ENCODE measurements at places on chromosomes 1 and 21.

DNA sequence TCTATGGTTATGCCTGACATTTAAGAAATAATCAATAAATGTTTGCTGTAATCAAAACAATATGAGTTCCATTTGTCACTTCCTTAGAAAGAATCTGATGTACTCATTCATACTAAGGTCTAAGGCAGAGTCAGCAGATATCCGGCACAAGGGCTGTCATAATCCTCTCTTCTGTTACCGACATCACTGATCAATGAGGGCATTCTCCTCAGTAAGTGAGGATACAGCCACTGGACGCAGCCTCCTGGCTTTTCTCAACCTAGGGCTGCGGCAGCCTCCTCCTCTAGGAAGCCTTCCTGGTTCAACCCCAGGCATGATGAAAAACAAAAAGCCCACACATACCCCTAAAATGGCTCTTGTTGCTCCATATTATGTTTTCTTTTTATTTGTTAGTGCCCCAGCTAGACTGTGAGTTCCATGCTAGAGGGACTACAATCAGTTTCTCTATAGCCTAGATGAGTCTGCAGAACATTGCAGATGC, 40.7 kb upstream of the TENT5C start:
- no peak for DNase-seq

DNA sequence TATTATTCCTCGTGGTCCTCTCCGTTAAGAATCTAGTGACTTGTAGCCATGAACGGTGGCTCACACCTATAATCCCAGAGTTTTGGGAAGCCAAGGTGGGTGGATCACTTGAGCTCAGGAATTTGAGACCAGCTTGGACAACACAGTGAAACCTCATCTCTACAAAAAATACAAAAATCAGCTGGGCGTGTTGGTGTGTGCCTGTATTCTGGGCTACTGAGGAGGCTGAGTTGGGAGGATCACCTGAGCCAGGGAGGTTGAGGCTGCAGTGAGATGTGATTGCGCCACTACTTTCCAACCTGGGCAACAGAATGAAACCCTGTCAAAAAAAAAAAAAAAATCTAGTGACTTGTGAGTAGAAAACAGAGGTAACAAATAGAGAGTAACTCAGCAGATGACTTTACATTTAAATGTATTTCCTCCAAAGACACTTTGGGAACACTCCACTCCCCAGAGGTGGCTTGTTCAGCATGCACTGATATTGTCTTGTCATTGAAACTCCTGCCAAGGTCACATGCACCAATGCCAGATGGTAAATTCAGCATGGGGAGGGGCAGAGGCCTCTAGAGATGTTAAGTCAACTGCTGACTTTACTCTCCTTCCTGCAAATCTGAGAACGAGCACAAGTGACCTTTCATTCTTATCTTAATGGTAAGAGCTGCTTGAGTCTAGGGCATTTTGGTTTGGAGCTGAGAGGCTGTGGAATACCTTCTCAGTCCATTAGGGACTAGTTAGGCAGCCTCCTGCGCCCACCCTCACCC, 24.9 kb downstream of the CCDC185 start:
- DNase-seq, result no peak

DNA sequence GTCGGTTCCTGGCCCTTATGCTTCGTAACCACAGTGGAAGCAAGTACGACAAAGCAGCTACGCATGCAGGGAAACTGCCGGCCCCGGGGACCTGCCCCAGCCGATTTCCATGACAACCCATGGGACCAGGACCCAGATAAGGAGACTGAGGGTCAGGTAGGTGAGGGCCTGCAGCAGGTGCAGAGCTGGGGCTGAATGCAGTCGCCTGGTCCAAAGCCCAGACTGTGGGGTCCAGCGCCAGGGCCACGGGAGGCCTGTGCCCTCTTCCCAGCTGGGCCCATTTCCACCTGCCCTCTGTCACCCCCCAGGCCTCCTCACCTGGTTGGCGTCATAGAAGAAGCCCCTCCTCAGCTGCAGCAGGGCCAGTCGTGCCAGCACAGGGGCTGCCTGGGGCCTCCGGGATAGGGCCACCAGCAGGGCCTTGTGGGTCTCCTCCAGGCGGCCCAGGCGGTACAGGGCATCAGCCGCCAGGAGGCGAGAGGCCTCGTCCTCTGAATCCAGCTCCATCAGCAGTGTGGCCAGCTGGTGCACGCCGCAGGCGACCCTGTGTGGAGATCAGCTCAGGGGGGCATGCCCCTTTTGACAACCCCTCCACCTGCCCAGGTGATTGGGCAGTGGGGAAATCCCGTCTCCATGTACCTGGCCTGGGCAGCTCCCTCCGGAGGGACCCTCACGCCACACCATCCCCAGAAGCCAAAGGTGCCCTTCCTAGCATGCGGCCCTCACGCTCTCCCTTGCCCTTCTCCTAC, 14.2 kb downstream of the TTC34 start:
- DNase-seq, result no peak

- no peak for DNase-seq
These were observed 7.3 kb upstream of the APCS start for GRCh38 chr1:159580340-159580739.

GRCh38 chr1:22250724-22251123, 107.8 kb upstream of the WNT4 start:
- no peak for DNase-seq

DNA sequence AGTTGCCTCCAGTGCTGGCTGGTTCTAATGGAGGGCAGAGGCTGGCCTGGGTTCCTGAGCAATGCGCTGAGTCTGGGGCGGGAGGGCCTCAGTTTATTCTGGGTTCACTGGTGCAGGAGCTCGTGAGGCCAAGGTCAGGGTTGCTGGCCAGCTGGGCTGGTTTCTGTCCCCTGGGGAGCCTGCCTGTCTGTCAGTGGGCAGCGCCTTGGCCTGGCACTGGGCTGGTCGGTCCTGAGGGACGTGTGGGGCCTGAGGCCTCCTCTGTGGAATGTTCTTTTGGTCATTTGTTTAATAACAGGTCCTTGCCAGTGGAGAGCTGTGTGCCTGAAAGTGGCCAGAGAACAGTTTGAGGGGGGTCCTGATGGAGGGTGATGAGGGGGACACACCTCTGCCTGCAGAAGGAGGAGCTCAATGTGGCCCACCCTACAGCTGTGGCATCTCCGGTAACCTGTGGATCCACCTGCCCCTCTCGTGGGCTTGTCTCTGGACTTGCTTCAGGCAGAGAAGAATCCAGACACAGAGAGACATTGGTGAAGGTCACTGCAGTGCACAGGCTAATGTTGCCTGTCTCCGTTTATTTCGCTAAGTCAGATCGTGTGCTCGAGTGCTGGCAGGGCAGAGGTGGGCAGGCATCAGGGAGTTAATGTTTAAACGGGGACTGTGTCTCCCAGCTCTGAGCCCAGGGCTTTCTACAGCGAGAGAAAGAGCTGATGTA, 34.6 kb downstream of the COQ8A start:
- DNase-seq, result no peak

GRCh38 chr1:81142099-81142826, 658.5 kb upstream of the ADGRL2 start:
- no peak for DNase-seq
